Bronchial epithelial cell (primary cell): ENCODE measurements at places on chromosomes 1 and 21. TPM values are rescaled to one million over a fixed set of nuclear protein-coding genes. Genes with fewer than 3 reads are reported as not detected.

VANGL2 gene
- total RNA-seq, result 1.6 and 2.3 TPM in 2 replicates

LRRC53 gene
- not detected in 2 replicates for total RNA-seq

OR2L5 gene
- not detected in 2 replicates for total RNA-seq

ZNF683 gene
- not detected in 2 replicates for total RNA-seq

DENND2D gene
- total RNA-seq, result 23.7 and 24.3 TPM in 2 replicates

MAP3K21 gene
- total RNA-seq, result 6.6 and 6.9 TPM in 2 replicates

UMODL1 gene
- not detected in 2 replicates for total RNA-seq

PLA2G2C gene
- total RNA-seq, result not detected in 2 replicates

BARHL2 gene
- not detected in 2 replicates for total RNA-seq

FTCD gene
- not detected in 2 replicates for total RNA-seq

TPTE gene
- not detected in 2 replicates for total RNA-seq

CLDN19 gene
- not detected in 2 replicates for total RNA-seq

DHDDS gene
- 55.3 and 64.9 TPM in 2 replicates for total RNA-seq

KRTAP20-3 gene
- total RNA-seq, result not detected in 2 replicates

CNR2 gene
- total RNA-seq, result not detected in 2 replicates

UQCRHL gene
- total RNA-seq, result 1.8 and 4.9 TPM in 2 replicates

FAM72C gene
- total RNA-seq, result not detected in 2 replicates

BRINP2 gene
- total RNA-seq, result not detected in 2 replicates

LCK gene
- total RNA-seq, result 0.26 TPM in 1 of 2 replicates, not detected in the other

C8B gene
- total RNA-seq, result not detected in 2 replicates

NUF2 gene
- 0.79 and 1.0 TPM in 2 replicates for total RNA-seq

CXADR gene
- total RNA-seq, result 27.9 and 43.5 TPM in 2 replicates

RAB3B gene
- total RNA-seq, result 2.2 and 3.4 TPM in 2 replicates

S100A7 gene
- total RNA-seq, result 0.38 TPM in 1 of 2 replicates, not detected in the other

CNN3 gene
- total RNA-seq, result 33.4 and 55.4 TPM in 2 replicates
